ENCODE measurements at places on chromosomes 5 and 9.

DNA sequence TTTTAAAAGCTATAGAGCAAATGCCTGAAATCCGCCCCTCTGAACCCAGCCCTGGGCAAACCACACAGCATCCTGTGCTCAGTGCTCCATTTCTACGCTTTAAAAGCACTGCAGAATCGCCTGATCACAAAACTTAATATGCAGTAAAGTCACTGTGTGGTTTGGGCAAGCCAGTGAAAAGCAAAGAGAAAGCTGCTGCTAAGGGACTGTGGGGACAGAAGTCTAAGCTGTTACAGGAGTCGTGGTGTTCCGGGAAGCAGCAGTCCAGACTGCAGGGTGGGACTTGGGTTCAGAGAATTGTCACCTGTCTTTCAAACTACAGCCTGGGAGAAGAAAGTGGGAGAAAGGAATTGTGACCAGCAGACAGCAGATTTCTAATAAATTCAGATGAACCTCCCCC is 8.2 kb downstream of the RAPGEF1 start:
- DNase-seq: peak; percentile 57

DNA sequence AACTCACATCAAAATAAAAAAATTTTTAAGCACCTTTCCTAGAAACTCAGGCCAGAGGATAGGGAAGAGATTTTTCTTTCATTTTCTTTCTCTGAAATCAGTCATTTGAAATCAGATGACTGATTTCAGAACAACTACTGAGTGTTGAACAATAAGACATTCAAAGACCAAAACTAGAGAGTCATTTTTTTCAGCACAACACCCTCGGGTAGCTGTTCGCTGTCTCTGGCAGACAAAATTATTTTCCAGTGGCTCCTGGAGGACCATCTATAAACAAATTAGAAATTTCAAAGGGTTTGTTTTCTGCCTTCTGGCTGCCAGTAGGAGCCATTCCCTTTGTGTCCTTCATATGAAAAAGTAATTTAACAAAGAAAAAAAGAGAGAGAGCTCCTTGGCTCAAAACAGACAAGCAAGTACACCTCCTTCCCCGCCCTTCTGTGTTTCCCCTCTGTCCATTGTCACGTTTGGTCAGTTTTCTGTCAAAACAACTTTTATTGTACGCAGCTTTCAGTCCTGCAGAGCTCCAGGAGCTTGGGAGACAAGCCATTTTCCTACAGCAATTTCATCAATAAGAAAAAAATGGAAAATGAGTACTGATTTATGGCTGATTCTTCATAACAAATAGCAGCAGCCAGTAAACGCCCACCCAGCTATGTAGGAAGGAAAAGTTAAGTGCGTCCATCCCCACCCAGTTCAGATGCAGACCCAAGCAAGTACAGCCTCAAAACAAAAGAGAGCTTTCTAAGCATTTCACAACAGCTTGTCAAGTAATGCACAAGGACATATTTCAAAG is 405.2 kb downstream of the ZNF608 start:
- no peak for DNase-seq

- DNase-seq: no peak
Measured at GRCh38 chr5:157167214-157167621, 1.2 kb upstream of the GARIN3 start.

DNA sequence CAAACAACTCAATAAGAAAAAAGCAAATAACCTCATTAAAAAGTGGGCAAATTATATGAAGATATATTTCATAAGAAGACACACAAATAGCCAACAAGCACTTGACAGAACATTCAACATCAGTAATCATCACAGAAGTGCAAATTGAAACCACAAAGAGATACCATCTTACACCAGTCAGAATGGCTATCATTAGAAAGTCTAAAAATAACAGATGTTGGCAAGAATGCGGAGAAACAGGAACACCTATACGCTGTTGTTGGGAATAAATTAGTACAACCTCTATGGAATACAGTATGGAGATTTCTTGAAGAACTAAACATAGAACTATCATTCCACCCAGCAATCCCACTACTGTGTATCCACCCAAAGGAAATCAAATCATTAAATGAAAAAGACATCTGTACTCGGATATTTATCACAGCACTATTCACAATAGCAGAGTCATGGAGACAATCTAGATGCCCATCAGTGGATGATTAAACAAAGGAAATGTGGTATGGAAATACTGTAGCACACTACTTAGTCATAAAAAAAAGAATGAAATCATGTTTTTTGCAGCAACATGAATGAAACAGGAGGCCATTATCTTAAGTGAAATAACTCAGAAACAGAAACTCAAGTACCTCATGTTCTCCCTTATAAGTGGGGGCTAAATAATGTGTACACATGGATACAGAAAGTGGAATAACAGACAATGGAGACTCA is 106.8 kb upstream of the FST start:
- no peak for DNase-seq

GRCh38 chr5:9954869-9955268 is 294.8 kb downstream of the ATPSCKMT start:
- no peak for DNase-seq

DNA sequence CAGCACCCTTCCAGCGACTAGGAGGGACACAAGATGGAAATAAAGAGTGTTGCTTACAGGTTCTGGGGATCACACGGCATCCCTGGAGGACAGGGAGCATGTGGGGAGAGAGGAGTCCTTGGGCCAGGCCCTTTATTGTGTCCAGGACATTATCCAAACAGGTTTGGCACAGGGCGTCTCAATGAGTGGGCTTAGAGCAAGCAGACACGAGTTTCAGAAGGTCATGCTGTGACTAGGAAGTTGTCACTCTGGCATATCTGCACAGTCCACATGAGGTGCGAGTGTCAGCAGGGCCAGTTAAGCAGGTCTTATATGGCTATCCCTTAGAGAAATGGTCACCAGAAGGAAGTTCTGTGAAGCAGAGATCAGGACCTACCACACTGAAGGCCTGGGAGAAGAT is 174.5 kb upstream of the OTULINL start:
- DNase-seq: no peak

DNA sequence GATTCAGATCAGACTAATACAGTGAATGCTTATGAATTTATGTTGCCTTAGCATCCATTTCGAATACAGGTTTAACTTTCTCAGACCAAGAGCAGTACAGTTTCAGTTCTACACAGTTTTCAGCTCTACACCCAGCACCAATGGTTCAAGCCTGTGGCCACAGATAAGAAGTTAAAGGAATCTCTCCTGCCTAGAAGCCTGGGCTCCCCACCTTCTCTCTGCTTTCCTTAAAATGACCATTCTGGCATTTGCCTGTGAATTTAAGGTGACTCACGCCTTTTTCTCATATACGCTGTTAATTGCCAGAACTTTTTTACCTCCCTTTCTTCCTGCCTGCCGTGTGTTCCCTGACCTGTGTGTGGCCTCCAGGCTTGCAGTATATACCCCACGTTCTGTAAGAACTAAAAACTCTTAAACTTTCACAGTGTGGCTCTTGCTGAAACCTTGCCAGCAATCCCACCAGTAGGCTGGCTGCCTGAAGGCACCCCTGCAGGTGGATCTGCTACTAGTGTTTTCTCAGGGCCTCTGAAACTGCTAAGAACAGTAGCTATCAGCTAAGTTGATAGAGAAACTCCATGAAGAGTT is 692.8 kb upstream of the CDH18 start:
- no peak for DNase-seq

DNA sequence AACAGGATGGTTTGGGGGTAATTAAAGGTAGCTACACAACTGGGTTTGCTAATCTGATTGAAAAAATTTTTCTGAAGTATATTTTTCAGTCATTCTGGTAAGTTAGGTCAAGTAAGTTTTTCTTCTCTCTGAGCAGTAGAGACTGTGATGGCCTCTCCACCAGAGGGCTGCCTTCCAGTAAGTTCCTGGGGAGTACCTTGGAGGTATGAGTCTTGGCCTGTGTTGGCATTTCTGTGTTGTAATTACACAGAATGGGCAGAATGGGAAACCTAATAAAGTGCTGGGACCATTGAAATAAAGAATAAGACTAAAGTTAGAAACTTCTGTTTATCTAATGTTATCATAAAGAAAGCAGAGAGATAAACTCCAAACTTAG is 430.8 kb downstream of the ARHGEF28 start:
- DNase-seq: no peak

DNA sequence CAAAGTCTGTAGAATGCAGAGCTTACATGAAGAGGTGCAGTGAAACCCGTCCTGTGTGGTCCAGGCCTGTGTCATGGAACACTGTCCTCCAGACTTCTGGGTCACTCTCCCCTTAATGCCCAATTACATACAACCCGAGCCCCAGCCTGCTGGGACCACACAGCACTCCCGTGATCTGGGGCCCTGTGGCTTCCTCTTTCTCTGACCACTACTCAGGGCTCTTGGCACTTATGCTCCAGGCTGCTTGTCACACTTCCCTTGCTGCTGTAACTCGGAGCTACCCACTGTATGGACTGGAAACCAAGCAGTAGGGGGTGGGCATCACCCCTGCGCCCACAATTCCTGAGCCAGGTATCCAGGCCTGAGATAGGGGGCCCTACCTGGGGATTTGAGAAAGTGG is 10.3 kb upstream of the IL3 start:
- no peak for DNase-seq

DNA sequence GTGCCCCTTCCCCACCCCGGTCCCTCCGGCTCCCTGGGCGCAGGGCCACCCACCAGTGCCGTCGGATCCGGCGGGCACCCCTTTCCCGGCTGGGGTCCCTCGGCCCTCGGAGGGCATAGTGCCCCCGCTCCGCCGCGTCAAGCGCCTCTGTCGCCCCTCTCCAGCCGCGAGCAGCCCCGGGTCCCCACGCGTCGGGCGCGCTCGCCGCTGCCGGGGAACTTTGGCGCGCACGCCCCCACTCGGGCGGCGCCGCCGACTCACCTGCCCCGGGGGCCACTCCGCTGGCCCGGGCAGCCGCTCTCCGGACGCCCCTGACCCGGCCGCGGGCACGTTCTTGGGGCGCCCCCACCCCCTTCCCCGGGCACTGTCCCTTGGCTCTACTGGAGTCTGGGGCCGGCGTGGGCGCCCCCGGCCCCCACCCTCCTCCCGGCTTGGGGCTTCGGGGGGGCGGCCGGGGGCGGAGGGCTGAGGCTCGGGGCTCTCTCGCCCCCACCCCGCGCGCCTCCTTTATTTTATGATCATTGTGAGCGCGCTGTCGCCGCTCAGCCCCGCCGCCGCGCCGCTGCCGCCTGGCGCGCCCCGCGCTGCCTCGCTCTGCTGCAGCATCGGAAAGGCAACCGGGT is 1.1 kb upstream of the FAM78A start:
- peak; percentile 33 for DNase-seq

DNA sequence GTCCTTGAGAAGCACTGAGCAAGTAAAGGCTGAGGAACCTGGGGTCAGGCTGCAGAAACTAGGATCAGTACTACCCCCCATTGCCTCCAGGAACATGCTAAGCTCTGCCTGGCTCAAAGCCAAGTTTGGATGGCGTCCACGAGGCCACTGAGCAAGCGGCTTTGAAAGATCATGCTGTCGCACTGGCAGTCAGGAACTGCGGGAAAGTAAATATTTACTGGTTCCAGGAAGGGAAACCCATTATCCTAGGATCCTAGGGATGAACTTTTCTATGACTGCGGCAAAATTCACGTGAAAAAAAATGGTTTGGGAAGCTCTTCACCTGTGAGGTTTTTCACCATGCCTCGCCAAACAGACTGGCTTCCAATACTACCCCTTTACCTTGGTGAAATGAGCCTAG is 75.3 kb upstream of the PJA2 start:
- no peak for DNase-seq

All from central memory CD4-positive, alpha-beta T cell (primary cell).